ENCODE measurements at places on chromosomes 12 and 14.
A peak's percentile ranks its signal among the peaks of the same experiment; 100 is the strongest.

GRCh38 chr12:93946542-93947150, 201.7 kb upstream of the PLXNC1 start:
- H3K27me3 ChIP-seq: no peaks in the 10 kb centered on the region
- no peak overlapping the region for H3K27ac ChIP-seq
- H3K4me1 ChIP-seq: no peaks in the 10 kb centered on the region
- no peak for DNase-seq

DNA sequence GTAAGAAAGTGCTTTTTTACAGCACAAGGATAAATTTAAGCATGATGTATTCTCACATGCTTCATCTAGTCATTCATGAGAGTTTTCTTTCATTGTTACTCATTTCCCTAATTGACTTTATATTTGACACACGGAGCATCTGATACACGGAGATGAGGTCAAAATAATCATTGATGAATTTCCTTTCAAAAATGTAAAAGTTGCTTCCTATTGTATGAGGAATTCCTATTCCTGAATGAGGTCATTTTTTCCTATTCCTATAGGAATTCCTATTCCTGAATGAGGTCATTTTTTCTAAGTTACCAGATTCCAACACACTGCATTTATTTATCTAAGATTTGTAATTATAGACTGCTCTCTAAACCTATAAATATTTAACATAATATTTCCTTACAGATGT, 316.7 kb upstream of the KITLG start:
- no peaks in the 10 kb centered on the region for H3K4me1 ChIP-seq
- no peak overlapping the region for H3K27ac ChIP-seq
- H3K27me3 ChIP-seq: no peaks in the 10 kb centered on the region
- no peaks in the 10 kb centered on the region for H3K36me3 ChIP-seq
- DNase-seq: no peak
- no peak overlapping the region for H3K4me3 ChIP-seq

- no peaks in the 10 kb centered on the region for H3K27me3 ChIP-seq
- no peak overlapping the region for H3K27ac ChIP-seq
- peaks cover 21% of the 10 kb centered on the region for H3K4me1 ChIP-seq
- H3K4me3 ChIP-seq: no peak overlapping the region
- no peaks in the 10 kb centered on the region for H3K36me3 ChIP-seq
These were observed 325.1 kb upstream of the DCN start for GRCh38 chr12:91507754-91508153.

DNA sequence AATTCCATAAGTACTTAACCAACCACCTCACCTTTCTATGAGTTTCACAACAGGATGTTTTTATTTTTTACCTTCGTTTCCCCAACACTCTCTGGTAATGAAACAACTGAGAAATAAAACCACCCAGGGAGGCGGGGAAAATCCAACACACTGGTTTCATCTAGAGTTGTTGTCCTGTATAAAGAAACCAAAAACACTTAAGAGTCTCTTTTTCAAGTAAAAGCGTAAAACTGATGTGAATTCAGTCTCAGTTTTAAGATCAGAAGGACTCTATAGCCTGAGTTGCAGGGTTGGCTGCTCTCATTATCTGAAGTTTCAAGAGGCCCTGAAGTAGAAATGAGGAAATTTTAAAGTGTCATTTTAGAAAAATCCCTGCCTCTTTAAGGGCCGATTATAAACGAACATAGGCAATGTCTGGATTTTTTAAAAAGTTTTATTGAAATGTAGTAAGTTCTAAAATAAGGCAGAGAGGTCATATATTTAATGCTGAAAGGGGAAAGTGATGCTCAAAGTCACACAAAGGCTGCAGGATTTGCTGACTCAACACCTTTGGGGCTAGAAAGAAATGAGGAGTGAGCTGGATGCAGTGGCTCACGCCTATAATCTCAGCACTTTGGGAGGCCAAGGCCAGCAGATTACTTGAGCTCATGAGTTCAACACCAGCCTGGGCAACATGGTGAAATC, 27.2 kb downstream of the HIGD1C start:
- H3K4me1 ChIP-seq: no peaks in the 10 kb centered on the region
- H3K27ac ChIP-seq: peak overlapping the region; percentile 11
- DNase-seq: no peak
- no peaks in the 10 kb centered on the region for H3K36me3 ChIP-seq

GRCh38 chr14:70897464-70897863, 9.8 kb upstream of the PCNX1 start:
- H3K27me3 ChIP-seq: no peaks in the 10 kb centered on the region
- H3K4me1 ChIP-seq: no peaks in the 10 kb centered on the region
- no peaks in the 10 kb centered on the region for H3K36me3 ChIP-seq
- no peak overlapping the region for H3K4me3 ChIP-seq

GRCh38 chr14:96091149-96091693, 52.1 kb downstream of the C14orf132 start:
- peaks cover 5% of the 10 kb centered on the region for H3K4me1 ChIP-seq
- DNase-seq: no peak
- H3K36me3 ChIP-seq: no peaks in the 10 kb centered on the region
- H3K4me3 ChIP-seq: no peak overlapping the region

GRCh38 chr12:29158115-29158763, 9.2 kb downstream of the FAR2 start:
- H3K27ac ChIP-seq: no peak overlapping the region
- H3K27me3 ChIP-seq: no peaks in the 10 kb centered on the region
- no peak overlapping the region for H3K4me3 ChIP-seq
- no peaks in the 10 kb centered on the region for H3K36me3 ChIP-seq

DNA sequence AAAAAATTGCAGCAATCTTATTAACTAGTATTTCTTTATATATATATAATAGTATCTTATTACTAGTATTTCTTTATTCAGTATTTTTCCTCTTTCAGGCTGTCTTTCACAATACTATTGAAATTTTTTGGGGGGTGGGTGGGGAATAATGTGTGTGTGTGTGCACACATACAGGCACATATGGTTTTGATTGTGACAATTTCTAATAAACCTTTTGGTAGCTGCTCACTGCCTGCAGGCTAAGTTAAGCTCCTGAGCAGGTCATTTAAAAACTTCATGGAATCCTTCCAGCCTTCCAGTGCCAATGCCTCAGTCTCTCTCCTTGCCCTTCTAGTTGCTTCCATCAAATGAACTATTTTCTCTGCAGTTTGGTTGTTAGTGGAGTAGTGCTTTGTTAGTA, 490.1 kb downstream of the PCNX1 start:
- DNase-seq: no peak
- H3K27ac ChIP-seq: no peak overlapping the region
- no peaks in the 10 kb centered on the region for H3K36me3 ChIP-seq
- H3K4me1 ChIP-seq: peaks cover 12% of the 10 kb centered on the region
- no peak overlapping the region for H3K4me3 ChIP-seq

DNA sequence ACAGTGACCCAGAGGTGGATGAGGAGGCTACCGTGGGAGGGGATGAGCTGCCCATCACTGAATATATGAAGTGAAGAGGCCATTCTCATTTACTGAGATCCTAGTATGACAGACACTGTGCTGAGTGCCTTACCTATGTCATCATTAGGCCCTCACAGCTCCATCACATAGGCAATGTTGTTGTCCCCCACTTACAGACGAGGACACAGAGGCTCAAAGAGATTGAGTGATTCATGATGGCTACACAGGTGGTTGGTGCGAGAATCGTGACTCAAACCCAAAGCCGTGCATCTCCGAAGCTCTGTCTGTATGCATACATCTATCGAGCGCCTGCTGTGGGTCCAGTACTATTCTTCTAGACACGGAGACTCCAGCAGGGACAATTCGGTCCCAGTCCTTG, 5.9 kb upstream of the CCDC197 start:
- no peaks in the 10 kb centered on the region for H3K27me3 ChIP-seq
- no peak overlapping the region for H3K27ac ChIP-seq
- H3K36me3 ChIP-seq: no peaks in the 10 kb centered on the region

Data from cardiac muscle cell (in vitro differentiated cells and primary cell).